ENCODE measurements at places on chromosomes 1 and 21. TPM values are rescaled to one million over a fixed set of nuclear protein-coding genes. Genes with fewer than 3 reads are reported as not detected.
A peak's percentile ranks its signal among the peaks of the same experiment; 100 is the strongest.

GRCh38 chr1:199182186-199182843 is 543.5 kb downstream of the PTPRC start:
- H3K27me3 ChIP-seq: no peaks in the 10 kb centered on the region
- H3K4me3 ChIP-seq: no peak overlapping the region
- no peaks in the 10 kb centered on the region for H3K36me3 ChIP-seq
- no peaks in the 10 kb centered on the region for H3K4me1 ChIP-seq
- no peak overlapping the region for H3K27ac ChIP-seq
- DNase-seq: no peak

- H3K27ac ChIP-seq: no peak overlapping the region
- no peak for DNase-seq
- H3K4me3 ChIP-seq: no peak overlapping the region
- H3K27me3 ChIP-seq: no peaks in the 10 kb centered on the region
Observed at GRCh38 chr1:173502104-173502503, 25.0 kb downstream of the PRDX6 start.

DAB1 gene
- not detected for total RNA-seq

GRCh38 chr1:212700223-212700891 is 717 bp upstream of the BATF3 start:
- H3K36me3 ChIP-seq: no peaks in the 10 kb centered on the region
- peak overlapping the region; percentile 78 for H3K4me3 ChIP-seq
- peaks cover 6% of the 10 kb centered on the region for H3K4me1 ChIP-seq
- H3K27me3 ChIP-seq: no peaks in the 10 kb centered on the region

DNA sequence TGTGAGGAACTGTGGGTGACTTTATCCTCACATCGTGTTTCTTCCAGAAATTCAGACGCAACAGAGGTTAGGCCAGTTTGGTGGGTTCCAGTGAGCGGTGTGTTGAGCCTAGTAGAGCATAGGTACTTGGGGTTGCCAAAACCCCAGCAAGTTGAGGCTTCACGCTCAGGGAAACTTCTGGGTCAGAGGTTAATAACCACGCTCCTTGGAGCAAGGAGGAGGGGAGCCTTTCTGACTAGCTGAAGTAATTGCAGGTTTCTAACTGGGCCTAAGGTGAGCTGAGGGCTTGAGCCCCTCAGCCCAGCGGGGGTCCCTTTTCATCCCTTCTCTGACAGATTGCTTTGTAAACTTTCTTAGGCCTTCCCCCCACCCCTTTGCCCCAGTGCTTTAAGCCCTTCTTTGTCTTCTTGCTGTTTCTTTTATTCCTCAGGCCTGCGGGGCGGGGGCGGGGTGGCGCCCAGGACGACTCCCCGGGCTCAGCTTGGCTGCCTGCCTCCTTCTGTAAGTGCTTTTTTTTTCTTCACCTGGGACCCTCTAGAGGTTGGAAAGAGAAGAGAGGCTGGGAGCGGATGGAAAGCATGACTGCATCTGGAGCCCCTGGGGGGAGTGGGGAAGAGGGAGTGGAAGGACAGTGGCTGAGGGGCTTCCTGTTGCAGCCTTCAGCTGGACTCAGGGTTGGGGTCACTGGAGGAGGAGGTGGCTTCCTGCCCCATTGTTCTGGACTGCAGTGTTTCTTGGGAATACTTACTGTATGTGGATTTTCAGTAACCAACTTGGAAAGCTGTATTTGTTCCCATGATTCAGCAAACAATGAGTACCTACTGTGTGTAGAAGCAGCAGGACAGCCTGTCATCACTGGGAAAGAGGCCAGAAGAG is 1.3 kb upstream of the ZNF436 start:
- DNase-seq: no peak
- no peaks in the 10 kb centered on the region for H3K27me3 ChIP-seq
- H3K36me3 ChIP-seq: no peaks in the 10 kb centered on the region
- peaks cover 14% of the 10 kb centered on the region for H3K4me1 ChIP-seq

DNA sequence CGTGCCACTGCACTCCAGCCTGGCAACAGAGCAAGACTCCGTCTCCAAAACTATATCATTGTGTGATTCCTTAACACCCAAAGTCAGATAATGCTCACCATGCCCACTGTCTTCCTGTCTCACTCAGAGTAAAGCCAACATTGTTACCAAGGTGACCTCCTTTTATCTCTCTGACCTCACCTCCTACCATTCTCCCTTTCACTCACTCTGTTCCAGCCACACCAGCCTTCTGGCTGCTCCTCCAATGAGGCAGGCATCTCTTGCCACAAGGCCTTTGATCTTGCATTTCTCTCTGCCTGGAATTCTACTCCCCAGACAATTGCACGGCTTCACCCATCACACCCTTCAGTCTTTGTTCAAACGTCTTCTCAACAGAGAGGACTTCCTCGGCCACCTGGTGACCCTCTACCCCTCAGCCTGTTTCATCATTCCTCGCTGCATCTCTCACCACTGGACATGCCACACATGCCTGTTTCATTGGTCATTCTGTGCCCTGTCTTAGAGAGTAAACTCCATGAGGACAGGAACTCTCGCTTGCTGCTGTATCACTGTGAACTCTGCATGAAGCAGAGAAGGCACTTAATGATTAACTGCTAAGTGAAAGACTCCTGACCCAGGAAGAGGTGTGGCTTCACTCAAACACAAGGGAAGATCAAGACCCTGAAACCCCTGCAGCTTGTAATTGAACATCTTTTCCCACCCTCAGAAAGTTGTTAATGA is 67.1 kb upstream of the CAPZB start:
- no peak overlapping the region for H3K4me3 ChIP-seq
- no peak overlapping the region for H3K27ac ChIP-seq
- no peak for DNase-seq
- H3K36me3 ChIP-seq: no peaks in the 10 kb centered on the region

DNA sequence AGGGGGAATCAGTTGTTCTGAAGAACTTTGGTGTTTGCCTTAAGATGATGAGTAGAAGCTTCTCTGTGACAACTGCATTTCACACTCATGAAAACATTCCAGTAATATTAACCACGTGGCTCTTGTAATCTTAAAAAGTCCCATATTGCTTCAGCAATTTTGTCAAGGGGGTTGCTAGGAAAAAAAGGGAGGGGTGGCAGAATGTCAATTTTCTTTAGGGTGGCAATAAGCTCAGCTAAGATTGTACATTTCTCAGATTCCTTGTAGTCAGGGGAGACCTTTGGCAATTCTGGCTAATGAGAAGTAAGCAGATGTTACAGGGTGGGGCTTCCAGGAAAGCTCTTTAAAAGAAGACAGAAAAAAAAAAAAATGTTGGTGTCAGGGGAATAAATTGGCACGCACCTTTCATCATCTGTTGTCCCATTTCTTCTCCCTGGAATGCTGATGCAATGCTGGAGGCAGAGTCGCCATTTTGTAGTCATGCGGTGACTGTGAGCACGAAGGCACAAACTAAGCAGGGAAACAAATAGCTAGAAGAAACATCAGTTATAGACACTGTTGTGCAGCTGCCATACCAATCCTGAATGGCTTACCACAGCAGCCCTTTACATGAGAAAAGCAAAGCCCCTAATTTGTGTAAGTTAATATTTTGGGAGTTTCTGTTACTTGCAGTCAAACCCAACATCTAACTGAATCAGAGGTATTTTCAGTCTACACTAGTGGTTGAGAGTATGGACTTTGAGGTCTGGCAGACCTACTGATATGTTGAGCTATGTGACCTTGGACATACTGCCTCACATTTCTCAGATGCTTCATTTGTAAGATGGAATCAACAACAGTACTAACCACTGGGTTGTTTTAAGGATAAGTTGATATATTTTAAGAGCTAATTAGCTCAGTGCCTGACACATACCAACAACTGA is 56.1 kb upstream of the MRPS6 start:
- H3K27me3 ChIP-seq: no peaks in the 10 kb centered on the region
- H3K36me3 ChIP-seq: no peaks in the 10 kb centered on the region
- no peak for DNase-seq
- H3K27ac ChIP-seq: no peak overlapping the region
- no peak overlapping the region for H3K4me3 ChIP-seq
- H3K4me1 ChIP-seq: no peaks in the 10 kb centered on the region

PCP4 gene
- not detected for total RNA-seq

OR2L2 gene
- total RNA-seq: not detected

SPRR2E gene
- total RNA-seq: not detected

GPR37L1 gene
- not detected for total RNA-seq

GRCh38 chr1:70583522-70583921 is 172.5 kb downstream of the CTH start:
- no peaks in the 10 kb centered on the region for H3K27me3 ChIP-seq
- no peak overlapping the region for H3K27ac ChIP-seq
- no peaks in the 10 kb centered on the region for H3K4me1 ChIP-seq
- no peak overlapping the region for H3K4me3 ChIP-seq

- no peaks in the 10 kb centered on the region for H3K36me3 ChIP-seq
- H3K4me3 ChIP-seq: no peak overlapping the region
- no peaks in the 10 kb centered on the region for H3K27me3 ChIP-seq
- DNase-seq: no peak
- no peaks in the 10 kb centered on the region for H3K4me1 ChIP-seq
Observed at GRCh38 chr1:209743145-209743482, 12.7 kb upstream of the TRAF3IP3 start.
